ENCODE measurements at places on chromosomes 2 and 18.
A peak's percentile ranks its signal among the peaks of the same experiment; 100 is the strongest.

- DNase-seq: no peak
These were observed 20.2 kb upstream of the DARS1 start for GRCh38 chr2:136005462-136006196.

DNA sequence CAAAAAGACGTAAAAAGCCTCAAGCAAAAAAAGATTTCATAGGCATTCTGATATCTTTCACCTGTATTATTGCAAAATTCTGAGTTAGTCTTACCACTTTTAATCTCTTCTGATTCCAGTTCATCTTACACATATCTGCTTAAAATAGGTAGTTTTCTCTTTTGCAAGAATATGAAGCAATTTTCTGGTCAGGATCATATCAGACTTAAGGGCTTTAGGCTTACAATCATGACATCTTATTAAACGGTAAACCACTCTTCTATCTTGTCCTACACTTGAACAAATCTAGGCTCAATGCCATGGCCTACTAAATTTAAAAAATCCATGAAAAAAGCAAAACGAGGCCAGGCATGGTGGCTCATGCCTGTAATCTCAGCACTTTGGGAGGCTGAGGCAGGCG, 50.1 kb upstream of the GAREM1 start:
- no peak for DNase-seq

GRCh38 chr2:191038241-191038725, 24.3 kb upstream of the STAT1 start:
- DNase-seq: no peak

GRCh38 chr2:218394298-218395089, 5.2 kb upstream of the CTDSP1 start:
- DNase-seq: peak; percentile 29

- DNase-seq: no peak
These were observed 102.6 kb upstream of the DLX2 start for GRCh38 chr2:172205292-172205691.

- no peak for DNase-seq
These were observed 185.8 kb upstream of the HS6ST1 start for GRCh38 chr2:128504246-128505149.

GRCh38 chr18:37179384-37179783, 350.5 kb downstream of the KIAA1328 start:
- no peak for DNase-seq

Measured in hematopoietic multipotent progenitor cell treated with erythropoietin and hydrocortisone succinate and interleukin-3 and kit ligand, for 17 days (in vitro differentiated cells).